ENCODE measurements at places on chromosomes 12 and 14.

DNA sequence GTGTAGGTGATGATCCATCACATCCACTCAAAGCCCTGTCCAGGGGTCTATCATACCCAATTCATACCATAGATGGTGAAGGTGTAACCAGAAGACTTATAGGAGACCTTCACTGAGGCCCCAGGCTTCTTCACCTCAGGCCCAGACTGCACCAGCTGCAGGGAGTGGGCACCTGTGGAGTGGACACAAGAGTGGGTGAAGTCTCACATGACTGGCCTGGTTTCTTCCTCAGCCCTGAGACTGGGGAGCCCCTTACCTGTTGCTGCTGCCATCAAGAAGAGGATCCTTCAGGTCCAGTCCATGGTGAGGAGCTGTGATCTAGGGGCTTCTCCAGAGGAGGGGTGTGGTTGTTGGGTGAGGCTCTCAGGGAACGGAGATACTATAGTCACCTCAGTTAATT lies 851.0 kb downstream of the TMEM121 start:
- no peak for DNase-seq

DNA sequence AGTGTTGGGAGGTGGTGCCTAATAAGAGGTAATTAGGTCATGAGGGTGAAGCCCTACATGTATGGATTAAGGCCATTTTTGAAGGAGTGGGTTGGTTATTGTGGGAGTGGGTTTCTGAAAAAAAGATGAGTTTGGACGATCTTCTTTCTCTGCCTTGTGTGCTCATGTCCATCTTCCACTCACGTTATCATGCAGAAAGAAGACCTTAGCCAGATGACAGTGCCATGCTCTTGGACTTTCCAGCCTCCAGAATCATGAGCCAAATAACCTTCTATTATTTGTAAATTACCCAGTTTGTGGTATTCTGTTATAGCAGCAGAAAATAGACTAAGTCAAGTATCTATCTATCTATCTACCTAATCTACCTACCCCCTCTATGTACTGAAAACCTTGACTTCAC lies 71.9 kb downstream of the SDR9C7 start:
- DNase-seq = no peak

- DNase-seq = no peak
Measured at GRCh38 chr14:104885973-104886689, 21.1 kb downstream of the CEP170B start.

DNA sequence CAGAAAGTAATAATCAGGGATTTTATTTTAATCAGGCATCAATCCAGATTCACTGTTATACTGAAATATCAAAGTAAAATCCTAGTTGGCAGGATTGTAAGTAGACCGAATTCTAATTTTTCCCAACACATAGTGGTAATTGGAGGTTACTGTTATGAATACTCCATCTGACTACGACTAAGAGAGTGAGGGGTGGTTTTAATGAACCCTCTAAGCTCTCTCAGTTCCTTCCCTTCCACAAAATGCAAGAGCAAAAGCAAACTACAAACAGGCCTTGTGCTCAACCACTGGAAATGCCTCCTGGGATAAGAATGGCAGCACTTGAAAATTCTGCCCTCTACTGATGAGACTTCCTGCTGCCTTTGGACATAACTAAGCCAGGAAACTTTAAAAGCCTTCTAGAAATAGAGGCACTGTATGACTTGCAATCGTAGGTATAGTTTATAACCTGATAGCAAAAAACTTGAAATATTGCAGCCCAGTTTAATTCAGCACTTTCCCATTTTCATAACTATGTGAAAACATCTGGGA lies 184.8 kb downstream of the SLC16A7 start:
- DNase-seq = no peak

DNA sequence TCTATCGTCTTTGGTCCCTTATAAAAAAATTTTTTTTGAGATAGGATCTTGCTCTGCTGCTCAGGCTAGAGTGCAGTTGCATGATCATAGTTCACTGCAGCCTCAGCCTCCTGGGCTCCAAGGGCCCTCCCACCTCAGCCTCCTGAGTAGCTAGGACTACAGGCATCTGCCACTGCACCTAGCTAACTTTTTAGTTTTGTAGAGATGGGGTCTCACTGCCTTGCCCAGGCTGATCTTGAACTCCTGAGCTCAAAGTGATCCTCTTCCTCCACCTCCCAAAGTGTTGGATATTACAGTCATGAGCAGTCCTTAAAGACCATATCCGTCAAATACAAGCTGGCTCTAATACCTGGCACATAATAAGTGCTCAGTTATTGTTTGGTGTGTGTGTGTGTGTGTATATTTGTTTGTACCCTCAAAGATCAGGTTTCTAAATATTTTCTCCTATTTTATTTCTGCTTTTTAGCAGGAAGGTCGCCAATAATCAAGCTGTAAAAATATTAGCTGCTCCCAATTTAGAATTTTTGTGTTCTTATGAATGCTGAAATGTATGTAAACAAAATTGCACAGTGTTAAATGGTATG lies 30.5 kb downstream of the SRGAP1 start:
- DNase-seq = no peak

GRCh38 chr14:99028521-99028920 lies 243.5 kb downstream of the BCL11B start:
- no peak for DNase-seq

Measured in muscle of back (tissue), 13 donors.